ENCODE measurements at places on chromosomes 2 and 18.

DNA sequence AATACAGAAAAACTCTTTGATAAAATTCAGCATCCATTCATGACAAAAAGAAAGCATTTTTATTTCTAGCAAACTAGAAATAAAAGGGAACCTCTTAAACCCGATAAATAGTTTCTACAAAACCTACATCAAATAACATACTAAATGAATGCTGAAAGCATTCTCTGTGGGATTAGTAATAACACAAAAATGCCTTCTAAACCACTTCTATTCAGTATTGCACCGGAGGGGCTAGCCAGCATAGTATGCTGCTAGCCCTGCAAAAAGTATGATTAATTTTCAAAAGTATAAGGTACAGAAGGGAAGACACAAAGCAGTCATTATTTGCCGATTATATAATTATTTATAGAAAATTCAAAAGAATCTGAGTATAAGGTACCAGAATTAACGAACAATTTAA, 145.2 kb downstream of the DTNB start:
- DNase-seq = no peak

- no peak for DNase-seq
Measured at GRCh38 chr2:95024371-95024770, 1.1 kb upstream of the MAL start.

- DNase-seq = no peak
Measured at GRCh38 chr2:42851186-42851585, 58.8 kb upstream of the HAAO start.

DNA sequence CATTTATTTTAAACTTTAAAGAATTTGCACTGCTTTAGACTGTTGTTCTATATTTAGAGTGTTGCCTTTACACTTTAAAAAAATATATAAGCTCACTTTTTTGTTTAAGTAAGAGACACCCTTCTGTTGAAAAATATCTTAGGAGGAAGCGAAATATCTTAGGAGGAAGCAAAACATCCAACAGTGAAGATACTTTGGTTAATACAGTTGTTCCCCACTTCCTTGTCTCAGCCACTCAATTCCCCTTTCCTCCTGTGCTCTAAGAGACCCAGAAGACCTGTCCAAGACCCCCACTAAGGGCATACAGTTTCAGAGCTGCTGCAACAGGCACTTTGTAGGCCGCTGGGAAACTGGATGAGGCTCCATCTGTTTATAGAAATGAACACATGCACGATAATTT, 5.7 kb downstream of the SERPINB8 start:
- no peak for DNase-seq

- DNase-seq = no peak
Measured at GRCh38 chr2:127150996-127151395, 44.0 kb upstream of the BIN1 start.

- DNase-seq = no peak
Measured at GRCh38 chr18:61549889-61550288, 216.7 kb downstream of the CDH20 start.

- no peak for DNase-seq
Measured at GRCh38 chr2:66531155-66531554, 96.2 kb downstream of the MEIS1 start.

DNA sequence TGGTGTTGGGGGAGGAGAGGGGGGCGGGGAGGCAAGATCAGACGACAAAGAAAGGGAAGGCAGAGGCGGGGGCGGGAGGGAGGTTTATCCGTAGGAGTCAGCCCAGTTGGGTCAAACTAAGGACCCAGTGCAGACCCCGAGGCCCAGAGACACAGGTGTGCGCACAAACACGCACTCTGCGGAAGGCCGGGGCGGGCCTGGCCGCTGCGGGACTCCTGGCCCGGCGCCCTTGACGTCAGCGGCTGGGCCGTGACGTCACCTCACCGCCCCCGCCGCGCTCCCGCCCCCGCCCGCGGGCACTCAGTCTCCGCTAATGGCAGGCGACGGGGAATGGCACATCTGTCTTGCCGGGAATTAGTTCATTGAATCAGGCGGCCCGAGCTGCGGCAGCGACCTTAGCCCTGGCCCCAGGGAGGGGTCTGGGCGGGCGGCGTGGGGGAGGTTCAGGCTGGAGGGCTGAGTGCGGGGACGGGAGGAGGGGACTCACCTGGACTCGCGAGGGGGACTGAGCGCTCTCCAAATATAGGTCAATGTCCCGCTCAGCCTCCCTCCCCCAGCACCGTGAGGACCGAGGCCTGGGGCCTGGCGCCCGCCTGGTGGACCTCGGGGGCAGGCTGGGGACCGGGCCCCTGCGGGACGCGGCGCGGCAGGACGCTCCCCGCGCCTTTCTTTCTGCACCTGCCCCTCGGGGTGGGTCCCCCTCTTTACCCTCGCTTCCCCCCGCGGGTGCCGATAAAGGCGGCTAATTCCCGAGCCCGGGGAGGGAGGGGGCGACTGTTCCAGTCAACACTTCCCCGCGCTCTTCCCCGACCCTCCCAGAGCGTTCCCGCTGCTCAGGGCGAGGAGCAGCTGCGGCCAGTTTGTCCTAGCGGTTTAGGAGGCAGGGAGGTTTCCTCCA, 15.5 kb upstream of the ECEL1 start:
- DNase-seq = peak; percentile 14

GRCh38 chr2:158969715-158970240, 1.3 kb downstream of the TANC1 start:
- DNase-seq = no peak

DNA sequence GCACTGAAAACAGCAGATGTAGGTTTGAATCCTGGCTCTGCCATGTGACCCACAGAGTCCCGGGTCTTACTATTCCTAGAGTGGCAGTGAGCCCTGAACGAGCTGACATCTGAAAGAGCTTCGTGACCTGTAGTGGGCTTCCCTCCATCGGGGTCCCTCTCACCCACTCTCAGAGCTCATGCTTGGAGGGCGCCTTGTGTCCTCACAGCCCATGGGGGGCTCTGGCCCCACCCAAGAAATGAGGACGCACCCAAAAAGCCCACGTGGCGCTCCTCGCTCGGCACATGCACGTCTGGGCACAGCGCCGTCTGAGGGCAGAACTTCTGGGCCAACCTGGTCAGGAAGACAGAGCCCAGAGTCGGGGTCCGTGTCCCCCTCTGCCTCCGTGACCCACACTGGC, 23.7 kb downstream of the LBH start:
- DNase-seq = no peak

DNA sequence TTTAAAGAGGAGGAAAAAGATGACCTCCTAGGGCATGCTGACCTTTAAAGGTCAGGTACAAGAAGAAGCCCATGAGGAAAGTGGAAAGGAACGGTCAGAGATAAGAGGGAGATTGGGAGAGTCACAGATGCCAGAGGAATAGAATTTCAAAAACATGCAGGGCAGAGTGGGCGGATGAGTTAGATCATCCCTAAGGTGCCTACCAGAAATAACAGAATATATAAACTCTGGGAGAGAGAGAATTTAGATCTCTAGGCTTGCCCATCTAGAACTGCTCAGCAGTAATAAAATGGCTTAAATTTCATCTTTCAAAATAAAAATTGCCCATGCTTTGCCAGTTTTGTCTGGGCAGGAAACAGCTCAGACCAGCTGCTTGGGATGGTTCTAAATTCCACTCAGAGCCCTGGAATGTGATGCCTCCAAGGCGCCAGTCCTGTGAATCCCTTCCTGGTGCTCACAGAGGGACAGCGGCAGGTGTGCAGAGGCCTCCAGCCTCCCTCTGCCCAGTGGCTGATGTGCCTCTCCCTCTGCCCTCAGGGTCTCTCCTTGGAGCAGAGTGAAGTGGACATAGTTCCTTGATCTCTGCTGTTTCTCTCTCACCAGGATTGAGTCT, 130.9 kb downstream of the ANTXR1 start:
- no peak for DNase-seq

GRCh38 chr2:16727256-16727655, 61.6 kb upstream of the CYRIA start:
- DNase-seq = no peak

GRCh38 chr2:119929537-119929936, 83.3 kb upstream of the EPB41L5 start:
- DNase-seq = peak; percentile 52

DNA sequence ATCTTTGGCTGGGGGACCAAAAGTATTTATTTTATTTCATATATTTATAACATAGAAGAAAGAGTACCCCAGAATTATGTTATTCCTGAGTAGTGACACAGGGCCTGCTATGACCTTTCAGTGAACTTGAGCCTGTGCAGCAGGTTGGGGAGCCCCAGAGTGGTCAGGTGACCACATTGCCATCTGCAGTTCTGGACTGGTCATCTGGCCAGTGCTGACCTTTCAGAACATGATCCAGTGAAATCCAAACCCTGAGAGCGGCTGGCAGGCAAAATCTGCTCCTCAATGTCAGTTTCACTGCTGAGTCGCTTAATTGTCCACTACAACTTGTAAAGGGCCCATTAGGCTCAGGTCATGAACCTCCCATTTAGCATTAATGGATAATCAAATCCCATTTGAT, 336.7 kb upstream of the KCNH7 start:
- DNase-seq = no peak

GRCh38 chr2:163734881-163735684, 725 bp downstream of the FIGN start:
- DNase-seq = no peak

GRCh38 chr2:68908392-68908970, 37.3 kb upstream of the BMP10 start:
- DNase-seq = peak; percentile 96

- no peak for DNase-seq
Measured at GRCh38 chr2:233250568-233250967, 905 bp upstream of the ATG16L1 start.

DNA sequence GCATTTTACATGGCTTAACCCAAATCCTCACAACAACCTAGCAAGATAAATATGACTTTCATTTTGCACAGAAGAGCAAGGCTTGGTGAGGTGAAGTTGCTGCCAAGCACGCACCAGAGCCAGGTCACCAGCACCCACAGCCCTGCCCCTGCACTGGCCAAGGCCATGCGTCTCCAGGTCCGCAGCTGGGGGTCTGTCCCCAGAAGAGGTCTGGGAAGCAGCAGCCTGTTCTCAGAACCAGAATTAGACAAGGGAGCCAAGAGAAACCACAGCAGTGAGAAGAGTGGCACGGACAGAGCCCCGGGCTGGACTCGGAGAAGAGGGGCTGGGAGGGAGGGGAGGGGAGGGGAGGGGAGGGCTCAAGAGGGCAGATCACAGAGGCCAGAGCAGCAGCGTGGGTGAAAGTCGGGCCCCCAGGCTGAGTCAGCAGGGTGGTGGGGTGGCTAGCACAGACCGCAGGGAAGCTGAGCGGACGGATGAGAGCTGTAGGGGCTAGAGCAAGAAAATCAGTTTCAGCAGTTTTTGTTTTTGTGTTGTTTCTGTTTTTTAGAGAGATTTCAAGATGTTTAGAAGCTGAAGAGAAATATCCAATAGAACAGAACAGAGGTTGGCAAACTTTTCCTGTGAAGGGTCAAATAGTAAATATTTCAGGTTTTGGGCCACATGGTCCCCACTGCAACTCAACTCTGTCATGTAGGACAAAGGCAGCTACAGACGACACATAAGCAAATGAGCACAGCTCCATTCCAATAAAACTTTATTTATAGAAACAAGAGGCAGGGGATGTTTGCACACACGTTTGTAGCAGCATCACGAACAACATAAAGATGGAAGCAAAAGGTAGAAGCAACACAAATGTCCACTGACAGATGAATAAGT, 7.4 kb upstream of the MTERF4 start:
- no peak for DNase-seq
